Stimulated activated CD4-positive, alpha-beta T cell treated with anti-CD3 and anti-CD28 coated beads, TNF-alpha, amount 100 ng/mL, for 1 hour (primary cell): ENCODE measurements at places on chromosomes 2 and 18.

DNA sequence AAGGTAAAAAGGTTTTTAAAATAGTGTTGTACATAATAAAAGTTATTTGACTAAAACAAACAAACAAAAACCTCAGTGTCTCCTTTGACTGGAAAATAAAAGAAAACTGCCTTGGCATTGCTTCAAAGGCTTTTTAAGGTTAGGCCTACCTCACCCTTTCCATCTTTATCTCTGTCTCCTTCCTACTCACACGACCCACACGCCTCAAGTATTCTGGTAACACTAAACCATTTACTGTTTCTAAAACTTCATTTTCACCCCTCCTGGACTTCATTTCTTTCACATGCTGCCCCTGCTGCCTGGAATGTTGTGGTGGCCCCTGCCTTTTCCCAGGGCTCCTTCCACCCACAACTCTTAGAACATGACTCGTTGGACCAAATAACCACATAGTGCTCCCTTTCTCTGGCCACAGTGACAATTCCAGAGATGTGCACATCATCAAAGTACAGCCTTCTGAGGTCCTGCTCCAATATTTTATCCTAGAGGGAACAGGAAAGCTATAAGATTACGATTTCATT lies 54.0 kb downstream of the ERBB4 start:
- DNase-seq: no peak

DNA sequence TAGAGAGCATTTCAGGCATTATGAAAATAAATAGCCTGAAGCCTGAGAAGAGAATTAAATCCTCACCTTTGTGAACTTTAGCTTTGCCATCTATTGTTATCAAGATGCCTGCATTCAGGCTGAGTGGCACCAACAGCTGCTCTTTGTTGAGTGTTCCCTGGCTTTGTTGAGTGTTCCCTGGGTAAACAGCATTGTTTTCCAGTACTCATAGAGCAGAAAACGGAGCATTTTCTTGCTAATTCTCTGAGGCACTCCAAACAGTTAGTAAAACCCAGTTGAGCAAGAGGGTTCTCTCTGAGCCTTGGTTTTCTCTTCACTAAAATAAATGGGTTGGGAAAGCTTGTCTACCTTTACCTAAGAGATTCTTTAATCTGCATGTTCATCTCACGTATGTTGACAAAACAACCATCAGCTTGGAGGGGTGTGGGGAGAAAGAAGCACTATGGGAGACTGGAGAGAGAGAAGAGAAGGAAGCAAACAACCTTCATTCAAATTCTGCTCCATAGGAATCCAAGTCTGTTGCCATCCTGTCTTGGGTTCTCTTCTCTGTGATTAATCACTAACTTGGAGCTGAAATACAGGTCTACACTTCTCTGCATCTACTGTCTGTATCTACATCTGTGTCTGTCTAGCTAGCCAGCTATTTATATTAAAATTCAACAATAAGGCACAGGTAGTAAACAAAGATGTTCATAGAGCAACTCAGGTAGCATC lies 567.0 kb upstream of the SOX11 start:
- DNase-seq: no peak

DNA sequence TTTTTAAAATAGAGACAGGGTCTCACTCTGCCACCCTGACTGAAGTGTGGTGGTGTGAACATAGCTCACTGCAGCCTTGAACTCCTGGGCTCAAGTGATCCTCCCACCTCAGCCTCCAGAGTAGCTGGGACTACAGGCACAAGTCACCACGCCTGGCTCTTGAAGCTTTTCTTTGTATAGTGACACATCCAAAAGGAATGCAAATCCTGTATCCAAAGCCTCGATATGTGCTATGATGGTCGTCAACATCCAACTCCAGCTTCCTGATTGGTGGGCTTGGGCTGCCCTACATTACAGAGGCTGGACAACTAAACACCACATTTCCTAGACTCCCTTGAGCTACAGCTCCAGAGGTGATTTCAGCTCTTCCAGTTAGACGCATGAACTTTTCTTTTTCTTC lies 101.7 kb upstream of the PGAP1 start:
- no peak for DNase-seq

GRCh38 chr2:61436092-61436491 lies 34.8 kb downstream of the USP34 start:
- no peak for DNase-seq

GRCh38 chr2:205030695-205031094 lies 485.4 kb downstream of the PARD3B start:
- no peak for DNase-seq

DNA sequence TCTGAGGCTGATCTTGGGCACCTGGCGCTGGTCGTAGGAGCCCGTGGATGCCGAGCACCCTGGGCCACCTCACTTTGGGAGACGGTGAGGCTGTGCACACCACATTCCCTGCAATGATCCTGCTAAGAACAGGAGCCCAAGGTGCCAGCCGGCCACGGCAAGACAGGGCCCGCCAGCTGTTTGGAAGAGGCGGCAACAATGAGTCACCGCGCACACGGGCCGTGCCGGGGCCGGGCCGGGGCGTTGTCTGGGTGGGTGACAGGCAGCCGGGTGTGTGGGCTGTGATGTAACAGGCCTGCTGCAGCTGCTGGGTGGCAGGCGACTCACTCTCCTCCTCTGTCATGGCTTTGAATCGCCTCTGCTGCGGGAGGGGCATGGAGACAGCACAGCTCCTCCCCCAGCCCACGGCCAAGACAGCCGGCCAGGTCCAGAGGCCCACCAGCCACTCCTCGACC lies 49.7 kb upstream of the ODC1 start:
- DNase-seq: peak; percentile 42

DNA sequence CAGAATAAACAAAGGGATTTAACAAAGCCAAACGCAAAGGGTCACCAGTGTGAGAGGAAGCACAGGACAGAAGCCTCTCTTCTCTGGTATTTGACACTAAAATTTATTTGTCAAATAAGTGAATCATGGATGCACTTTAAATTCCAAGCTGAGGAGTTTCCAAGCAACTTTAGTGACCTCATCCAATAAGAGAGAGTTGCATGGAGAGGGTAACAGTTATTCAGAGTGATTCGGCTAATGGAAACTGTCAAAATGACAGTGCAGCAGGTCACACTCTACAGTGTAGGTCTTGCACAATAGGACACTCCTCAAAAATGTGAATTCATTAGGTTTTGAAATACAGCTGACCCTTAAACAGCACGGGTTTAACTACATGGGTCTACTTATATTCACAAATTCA lies 103.9 kb upstream of the ACVR1C start:
- DNase-seq: no peak

DNA sequence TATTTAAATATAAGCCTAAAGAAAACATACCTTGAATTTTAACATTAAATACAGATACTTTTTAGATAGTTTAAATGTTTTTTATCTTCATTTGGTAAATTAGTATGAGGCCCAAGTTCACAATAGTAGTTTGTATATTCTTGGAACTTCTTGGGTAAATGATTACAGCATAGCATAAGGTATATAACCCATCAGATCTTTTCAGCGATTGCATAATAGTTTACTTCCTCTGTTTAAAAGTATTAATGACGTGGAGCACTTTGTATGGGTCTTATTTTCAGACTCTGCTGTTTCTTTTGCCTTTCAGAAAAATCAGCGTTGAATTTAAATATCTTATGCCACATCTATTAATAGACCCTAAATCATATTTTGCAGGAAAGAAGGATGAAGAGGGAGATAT lies 60.2 kb downstream of the CHRNA1 start:
- no peak for DNase-seq
